Body of pancreas (tissue), 4 donors: ENCODE measurements at places on chromosomes 5 and 9. TPM values are rescaled to one million over a fixed set of nuclear protein-coding genes. Genes with fewer than 3 reads are reported as not detected.

- DNase-seq: no peak
Observed at GRCh38 chr5:81242906-81243436, 9.8 kb downstream of the CKMT2 start.

- no peak for DNase-seq
Observed at GRCh38 chr5:161471211-161471950, 75.1 kb downstream of the GABRB2 start.

The NOP16 gene
- 32.0 TPM for total RNA-seq

DNA sequence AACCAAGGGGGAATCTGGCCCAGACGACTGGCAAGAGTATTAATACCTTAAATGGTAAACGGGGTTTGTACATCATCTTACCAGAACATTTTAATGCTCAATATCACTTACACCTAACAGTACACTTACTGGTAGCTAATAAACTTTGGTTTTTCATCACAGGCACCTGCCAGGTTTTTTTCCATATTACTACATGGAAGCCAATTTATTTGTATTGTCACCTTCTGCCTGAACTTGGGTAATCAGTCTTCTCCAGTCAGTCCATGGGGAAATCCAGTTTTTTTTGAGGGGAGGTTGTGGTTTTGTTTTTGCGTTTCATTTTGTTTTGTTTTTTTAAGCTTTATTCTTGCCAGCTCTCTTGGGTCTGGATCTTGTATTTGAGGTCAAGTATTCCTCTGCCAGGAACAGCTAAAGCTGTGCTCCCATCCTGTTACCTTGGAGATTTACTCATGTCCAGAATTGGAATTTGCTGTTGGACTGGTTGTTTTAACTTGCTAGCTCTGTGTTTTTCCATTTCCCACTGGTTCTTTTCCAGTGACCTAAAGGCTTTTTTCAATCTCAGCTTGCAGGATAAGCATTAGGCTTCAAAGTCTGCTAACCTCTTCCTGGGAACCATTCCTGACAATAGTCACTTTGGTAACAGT lies 11.1 kb upstream of the NADK2 start:
- no peak for DNase-seq

GRCh38 chr9:1995084-1995483 lies 20.1 kb upstream of the SMARCA2 start:
- no peak for DNase-seq

DNA sequence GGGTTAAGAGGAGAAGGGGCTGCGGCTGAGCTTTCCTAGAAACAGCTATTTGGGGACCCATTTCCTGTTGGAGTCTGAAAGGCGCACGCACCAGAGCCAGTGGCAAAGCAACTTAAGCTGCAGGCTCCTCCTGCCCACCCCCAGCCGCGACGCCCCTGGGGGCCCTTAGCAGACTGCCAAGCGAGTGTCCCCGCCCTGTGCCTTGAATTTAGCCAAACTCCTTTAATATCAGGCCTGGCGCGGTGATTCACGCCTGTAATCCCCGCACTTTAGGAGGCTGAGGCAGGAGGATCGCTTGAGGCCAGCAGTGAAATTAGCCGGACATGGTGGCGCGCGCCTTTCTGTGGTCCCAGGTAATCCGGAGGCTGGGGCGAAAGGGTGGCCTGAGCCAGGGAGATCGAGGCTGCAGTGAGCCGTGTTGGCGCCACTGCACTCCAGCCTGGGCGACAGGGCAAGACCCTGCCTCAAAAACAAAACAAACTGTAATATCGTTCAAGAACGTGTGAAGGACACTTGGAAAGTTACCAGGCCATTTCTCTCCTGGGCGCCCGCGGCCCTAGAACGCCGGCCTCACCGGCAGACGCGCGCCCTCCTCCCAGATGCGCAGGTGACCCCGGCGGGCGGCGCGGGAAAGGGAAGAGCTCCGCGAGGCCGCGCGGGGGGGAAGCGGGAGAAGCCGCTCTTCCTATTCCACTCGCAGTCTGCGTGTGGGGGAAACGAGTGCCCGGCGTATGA lies 1.0 kb upstream of the F2R start:
- DNase-seq: peak; percentile 18

GRCh38 chr5:158450751-158451171 lies 591.8 kb upstream of the CLINT1 start:
- no peak for DNase-seq

- no peak for DNase-seq
Observed at GRCh38 chr5:69043655-69043996, 50.2 kb upstream of the SLC30A5 start.

- no peak for DNase-seq
Observed at GRCh38 chr9:96148634-96149532, 153.1 kb downstream of the HSD17B3 start.

The FOXD4 gene
- 0.99 TPM for total RNA-seq

DNA sequence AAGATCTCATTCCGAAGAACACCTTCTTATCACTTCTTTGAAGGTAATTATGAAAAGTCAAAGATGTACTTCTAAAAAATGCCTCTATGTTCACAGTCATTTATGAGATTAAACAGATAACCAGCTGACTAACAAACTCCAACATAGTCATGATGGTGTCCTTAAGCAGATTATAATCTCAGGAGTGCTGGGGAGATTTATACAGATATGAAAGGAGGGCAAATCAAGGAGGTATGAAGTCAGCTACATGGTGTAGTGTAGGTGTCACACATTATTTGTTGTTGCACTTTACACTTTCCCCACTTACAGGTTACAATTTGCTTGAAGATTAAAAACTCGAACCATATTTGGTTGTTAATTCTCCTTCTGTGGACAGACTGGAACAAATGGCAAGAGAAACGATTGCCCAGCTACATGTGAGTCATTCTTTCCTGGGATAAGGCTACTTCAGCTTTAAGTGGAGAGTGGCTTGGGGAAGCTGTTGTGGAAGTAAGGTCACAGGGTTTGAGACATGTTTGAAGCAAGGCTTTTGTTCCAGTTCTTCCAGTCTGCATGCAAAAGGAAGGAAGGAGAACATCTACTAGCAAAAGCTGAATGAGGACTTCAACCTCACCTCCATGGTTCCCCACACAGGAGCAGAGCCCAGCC lies 320.1 kb downstream of the ADGRV1 start:
- DNase-seq: no peak

- no peak for DNase-seq
Observed at GRCh38 chr5:149839761-149840160, 104.8 kb downstream of the PDE6A start.

The FOXD1 gene
- not detected for total RNA-seq

DNA sequence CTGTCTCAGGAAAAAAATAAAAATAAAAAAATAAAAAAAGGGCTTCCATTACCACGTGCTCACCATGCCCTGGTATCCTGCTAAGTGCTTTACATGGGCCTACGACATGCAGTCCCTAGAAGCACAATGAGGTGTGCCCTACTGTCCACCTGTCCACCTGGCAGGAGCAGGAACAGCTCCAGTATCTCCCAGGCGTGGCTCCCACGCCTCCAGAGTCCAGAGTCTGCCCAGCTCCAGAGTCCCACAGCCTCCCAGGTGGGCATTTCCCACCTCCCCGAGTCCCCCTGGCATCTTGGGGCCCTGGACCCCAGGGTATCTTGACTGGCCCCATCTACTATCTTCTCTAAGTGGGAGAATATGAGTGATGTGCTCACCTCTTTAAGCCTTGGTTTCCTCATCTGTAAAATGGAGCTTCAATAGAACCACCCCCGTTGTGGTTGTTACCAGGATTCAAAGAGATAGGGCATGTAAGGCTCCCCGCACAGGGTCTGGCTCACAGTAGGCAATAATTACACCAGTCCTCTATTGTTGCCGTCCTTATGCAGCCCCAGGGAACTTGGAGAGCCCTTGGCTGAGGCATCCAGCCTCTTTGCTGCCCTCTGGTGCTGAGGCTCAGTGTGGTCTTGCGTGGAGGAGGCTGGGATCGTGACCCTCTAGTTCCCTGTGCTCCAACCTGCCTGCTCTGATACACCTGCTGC lies 8.9 kb downstream of the CXCL14 start:
- DNase-seq: peak; percentile 58

GRCh38 chr5:10627160-10627701 lies 63.4 kb downstream of the ANKRD33B start:
- DNase-seq: no peak

DNA sequence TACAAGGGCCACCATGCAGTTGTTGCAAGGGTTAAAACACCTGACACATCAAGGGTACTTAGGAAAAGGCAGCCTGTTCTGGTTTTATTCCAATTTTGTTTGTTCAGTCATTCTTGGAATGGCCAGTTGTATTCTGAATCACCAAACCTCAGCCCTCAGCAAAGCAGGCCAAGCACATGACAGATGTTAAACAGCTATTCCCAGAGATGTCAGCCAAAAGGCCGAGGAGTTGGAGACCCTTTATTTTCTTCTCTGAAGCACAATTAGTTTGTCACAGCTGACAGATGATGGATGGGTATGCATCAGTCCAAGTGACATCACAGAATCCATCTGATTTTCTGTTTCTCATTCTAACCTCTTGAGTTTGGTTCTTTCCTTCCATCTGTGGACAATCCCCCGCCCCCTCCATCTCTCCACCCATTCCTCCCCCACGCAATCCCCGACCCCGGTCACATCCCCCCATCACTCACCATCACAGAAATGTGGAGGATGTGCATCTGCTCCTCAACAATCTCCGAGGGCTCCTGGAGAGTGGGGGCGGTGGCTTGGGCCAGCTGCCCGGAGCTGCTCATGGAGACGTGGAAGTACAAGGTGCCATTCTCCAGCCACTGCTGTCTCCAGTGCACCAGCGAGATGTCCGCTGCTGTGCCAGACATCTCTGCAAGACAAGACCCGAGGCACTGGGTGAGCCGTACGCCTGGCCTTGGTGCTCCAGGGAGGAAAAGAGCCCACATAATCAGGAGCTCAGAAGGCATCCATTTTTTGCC lies 123.8 kb downstream of the ASTN2 start:
- no peak for DNase-seq

- DNase-seq: no peak
Observed at GRCh38 chr5:97078958-97079743, 63.3 kb downstream of the LIX1 start.
